ENCODE measurements at places on chromosomes 6 and 20. TPM values are rescaled to one million over a fixed set of nuclear protein-coding genes. Genes with fewer than 3 reads are reported as not detected.

The WFDC2 gene
- not detected for total RNA-seq

The BTNL2 gene
- not detected for total RNA-seq

The TAAR2 gene
- total RNA-seq = not detected

The THBD gene
- total RNA-seq = 7.2 TPM

The PEX3 gene
- total RNA-seq = 15.2 TPM

The EMILIN3 gene
- total RNA-seq = under 0.01 TPM

The RBPJL gene
- not detected for total RNA-seq

The AKAP7 gene
- total RNA-seq = 3.0 TPM

The CLVS2 gene
- total RNA-seq = not detected

The GJA10 gene
- total RNA-seq = not detected

The CD93 gene
- total RNA-seq = 48.4 TPM

The TRIM39 gene
- 9.6 TPM for total RNA-seq

The SMPDL3A gene
- total RNA-seq = 3.1 TPM

The HAO1 gene
- not detected for total RNA-seq

The C6orf132 gene
- total RNA-seq = under 0.01 TPM

The FILIP1 gene
- 0.98 TPM for total RNA-seq

The IMPG1 gene
- not detected for total RNA-seq

The BTN1A1 gene
- not detected for total RNA-seq

The VGLL2 gene
- total RNA-seq = not detected

The SERPINB1 gene
- total RNA-seq = 12.8 TPM

The C6orf141 gene
- total RNA-seq = 56.2 TPM

The TREML2 gene
- total RNA-seq = not detected

The PLN gene
- not detected for total RNA-seq

The ZNF133 gene
- 14.5 TPM for total RNA-seq

The SNPH gene
- total RNA-seq = 0.54 TPM

The GTSF1L gene
- not detected for total RNA-seq

The CUL9 gene
- 17.9 TPM for total RNA-seq

The TDRD6 gene
- total RNA-seq = under 0.01 TPM

The ENTPD6 gene
- total RNA-seq = 33.9 TPM

The PROKR2 gene
- not detected for total RNA-seq

The DEFB132 gene
- total RNA-seq = not detected

The CRISP3 gene
- total RNA-seq = not detected

The PDYN gene
- not detected for total RNA-seq

The SNAP25 gene
- total RNA-seq = not detected

The ME1 gene
- total RNA-seq = 2.7 TPM

The CST4 gene
- not detected for total RNA-seq

The LCA5 gene
- total RNA-seq = 1.6 TPM

The TREM1 gene
- total RNA-seq = not detected

The IRAK1BP1 gene
- 3.2 TPM for total RNA-seq

The GPR63 gene
- under 0.01 TPM for total RNA-seq

The HDGFL1 gene
- total RNA-seq = not detected

The RCAN2 gene
- total RNA-seq = under 0.01 TPM

The FRS3 gene
- total RNA-seq = 0.95 TPM

All from dermis lymphatic vessel endothelial cell (primary cell).